RKO (cell line): ENCODE measurements at places on chromosomes 5 and 9.

GRCh38 chr5:151571270-151572173 is 19.6 kb downstream of the FAT2 start:
- DNase-seq, result no peak

GRCh38 chr5:171226096-171226754 is 82.8 kb upstream of the TLX3 start:
- no peak for DNase-seq

DNA sequence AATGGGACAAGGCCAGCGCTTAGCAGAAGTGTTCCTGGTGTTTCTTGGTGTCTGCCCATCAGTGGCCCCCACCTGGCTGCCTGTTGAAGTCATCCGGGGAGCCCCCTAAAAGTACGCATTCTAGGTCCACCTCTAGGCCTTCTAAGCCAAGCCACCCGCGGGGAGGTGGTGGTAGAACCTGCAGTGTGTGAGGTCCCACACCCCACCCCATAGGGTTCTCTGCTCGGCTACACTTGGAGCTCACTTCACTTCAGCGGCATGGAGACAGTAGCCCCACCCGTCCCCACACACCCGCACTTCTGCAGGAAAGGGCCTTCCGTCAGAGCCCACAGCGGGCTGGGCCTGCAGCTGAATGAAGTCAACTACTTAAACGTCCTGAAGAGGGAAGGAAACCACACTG is 29.6 kb upstream of the FCN2 start:
- DNase-seq, result no peak

- no peak for DNase-seq
Observed at GRCh38 chr9:42386477-42386876, 203.0 kb downstream of the SPATA31A6 start.

GRCh38 chr9:129166623-129167557 is 11.2 kb downstream of the IER5L start:
- peak; percentile 88 for DNase-seq

GRCh38 chr5:4511996-4512656 is 628.0 kb upstream of the ADAMTS16 start:
- DNase-seq, result no peak

DNA sequence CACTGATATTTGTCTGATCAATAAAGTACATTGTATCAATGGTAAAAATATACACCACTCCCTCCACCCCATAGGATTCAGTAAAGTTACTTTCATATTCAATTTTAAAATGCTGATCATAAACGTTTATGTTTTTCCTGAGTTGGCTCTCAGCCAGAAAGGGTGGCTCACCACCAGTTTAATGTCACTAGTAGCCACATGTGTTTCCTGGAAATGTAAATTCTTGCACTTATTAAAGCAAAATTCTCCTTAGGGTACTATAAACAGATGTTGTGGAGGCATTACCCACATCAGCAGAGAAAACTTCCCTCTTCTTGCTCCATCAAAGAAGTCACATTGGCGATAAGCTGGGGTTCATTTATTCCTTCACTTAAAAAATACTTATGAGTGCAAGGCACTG is 210.3 kb downstream of the SREK1 start:
- DNase-seq, result no peak

GRCh38 chr5:10662661-10663488 is 98.2 kb downstream of the DAP start:
- no peak for DNase-seq

GRCh38 chr5:163696579-163696887 is 191.1 kb downstream of the MAT2B start:
- no peak for DNase-seq

DNA sequence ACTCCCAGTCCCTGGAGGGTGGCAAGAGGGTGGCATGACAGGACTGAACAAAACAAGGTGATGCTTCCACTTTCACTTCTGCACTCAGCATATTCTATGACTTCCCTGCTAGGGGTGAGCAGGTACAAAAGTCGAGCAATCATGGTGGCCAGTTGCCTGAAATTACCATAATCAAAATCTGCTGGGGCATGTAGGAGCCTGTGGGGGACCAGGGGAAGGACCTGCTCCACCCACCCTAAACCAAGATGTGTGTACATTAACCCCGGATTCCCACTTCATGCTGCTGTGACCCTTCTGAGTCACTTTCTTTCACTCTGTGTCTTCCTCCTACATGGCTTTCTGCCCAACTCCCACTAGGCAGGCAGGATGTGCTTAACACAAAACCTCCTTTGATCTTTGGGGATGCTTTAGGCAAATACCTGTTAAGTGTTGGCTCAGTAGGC is 73.3 kb upstream of the PHF24 start:
- DNase-seq, result no peak

- DNase-seq, result no peak
Observed at GRCh38 chr5:1875281-1875842, 7.4 kb downstream of the IRX4 start.

GRCh38 chr5:66378407-66378806 is 217.8 kb upstream of the MAST4 start:
- no peak for DNase-seq

DNA sequence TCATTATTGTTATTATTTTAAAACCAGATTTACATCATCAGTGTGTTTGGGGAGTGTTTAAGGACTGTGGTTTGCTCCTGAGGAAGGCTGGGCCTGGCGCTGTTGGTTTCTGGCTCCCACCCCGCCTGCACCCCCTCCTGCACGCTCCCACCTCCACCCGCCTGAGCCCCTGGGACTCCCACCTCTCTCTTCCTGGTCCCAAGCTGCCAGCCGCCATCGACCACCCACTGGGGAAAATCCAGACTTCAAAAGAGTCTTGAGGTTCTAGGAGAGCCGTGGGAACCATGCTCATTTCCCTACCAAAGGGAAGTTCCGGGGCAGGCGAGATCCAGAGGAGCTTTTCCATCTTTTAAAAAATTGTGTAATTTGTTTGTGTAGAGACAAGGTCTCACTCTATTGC is 35.0 kb upstream of the FUBP3 start:
- DNase-seq, result no peak

DNA sequence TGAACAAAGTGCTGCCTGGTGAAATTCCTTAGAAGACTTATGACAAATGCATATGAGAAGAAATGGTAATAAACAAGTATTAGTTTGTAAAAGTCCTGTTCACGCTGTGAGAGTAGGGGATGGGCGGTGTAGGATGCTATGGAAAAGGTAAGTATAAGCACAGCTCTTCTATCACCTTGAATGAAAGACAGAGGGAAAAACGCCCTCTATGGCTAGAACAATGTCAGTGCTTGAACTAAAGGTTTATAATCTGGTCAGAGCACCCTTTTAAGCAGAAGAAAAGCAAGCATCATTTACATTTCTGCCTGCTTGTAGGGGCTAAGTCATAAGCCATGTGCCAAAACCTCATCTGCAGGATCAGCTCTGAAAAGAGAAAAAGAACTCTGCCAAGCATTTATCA is 115.2 kb downstream of the LHFPL2 start:
- DNase-seq, result peak; percentile 21
